Putamen (tissue), 1 donor: ENCODE measurements at places on chromosomes 13 and 19.
A peak's percentile ranks its signal among the peaks of the same experiment; 100 is the strongest.

DNA sequence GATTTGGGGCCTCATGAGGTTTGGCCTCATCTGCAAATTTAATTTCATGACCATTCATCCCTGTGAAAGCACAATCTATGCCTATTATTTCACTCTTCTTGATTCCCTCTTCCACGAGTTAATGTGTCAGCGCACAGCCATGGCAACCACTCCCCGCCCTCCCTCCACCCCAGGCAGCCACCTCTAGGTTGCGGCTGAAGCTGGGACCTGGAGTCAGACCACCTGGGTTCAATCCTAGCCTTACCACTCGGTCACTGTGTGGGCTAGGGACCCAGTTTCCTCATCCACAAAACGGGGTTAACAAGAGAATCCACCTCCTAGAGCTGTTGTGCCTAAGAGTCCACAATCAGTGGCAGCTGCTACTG, 9.8 kb downstream of the CHST8 start:
- DNase-seq: no peak

GRCh38 chr13:37868691-37869505, 674 bp downstream of the TRPC4 start:
- DNase-seq: no peak

GRCh38 chr13:96533408-96533807, 443.5 kb downstream of the HS6ST3 start:
- DNase-seq: no peak

DNA sequence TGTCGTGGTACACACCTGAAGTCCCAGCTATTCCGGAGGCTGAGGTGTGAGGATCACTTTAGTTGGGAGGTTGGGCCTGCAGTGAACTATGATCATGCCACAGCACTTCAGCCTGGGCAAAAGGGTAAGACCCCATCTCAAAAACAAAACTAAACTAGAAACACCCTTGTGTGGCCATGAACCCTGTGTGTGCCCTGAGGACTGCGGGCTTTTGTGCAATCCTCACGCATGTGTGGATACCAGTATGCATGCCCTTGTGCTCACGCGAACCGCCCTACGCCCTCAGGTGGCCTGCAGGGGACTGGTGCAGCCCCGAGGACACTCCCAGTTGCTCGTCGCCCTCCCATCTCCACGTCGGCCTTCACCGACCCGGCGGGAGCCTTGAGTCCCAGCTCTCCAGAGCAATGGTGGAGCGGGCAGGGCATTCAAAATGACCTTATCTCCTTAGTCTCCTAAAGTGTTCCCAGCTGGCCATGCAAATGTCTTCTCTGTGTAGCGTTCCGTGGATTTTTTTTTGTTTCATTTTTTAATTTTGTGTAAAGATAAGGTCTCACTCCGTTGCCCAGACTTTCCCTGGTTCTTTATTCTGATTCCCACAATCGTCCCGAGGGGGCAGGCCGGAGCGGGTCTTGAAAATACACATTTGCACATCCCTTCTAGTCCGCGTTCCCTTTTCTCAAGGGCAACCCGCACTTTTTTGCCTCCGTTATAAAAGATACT, 868 bp upstream of the EGLN2 start:
- DNase-seq: no peak

DNA sequence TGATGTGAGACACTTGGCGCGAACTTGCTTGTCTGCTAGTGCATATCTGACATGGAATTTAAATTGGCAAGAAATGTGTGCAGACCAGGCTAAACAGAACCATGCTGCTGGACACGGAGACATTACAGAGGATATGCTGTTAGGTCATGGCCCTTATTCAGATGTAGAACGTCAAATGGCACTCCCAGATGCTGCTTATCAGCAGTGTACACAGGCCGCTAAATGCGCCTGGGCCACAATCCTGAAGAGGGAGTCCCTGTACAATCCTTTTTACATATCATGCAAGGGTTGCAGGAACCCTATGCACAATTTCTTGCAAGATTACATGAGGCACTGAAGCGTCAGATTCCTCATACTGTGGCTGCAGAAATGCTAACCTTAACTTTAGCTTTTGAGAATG, 9.3 kb downstream of the ZNF350 start:
- DNase-seq: no peak

DNA sequence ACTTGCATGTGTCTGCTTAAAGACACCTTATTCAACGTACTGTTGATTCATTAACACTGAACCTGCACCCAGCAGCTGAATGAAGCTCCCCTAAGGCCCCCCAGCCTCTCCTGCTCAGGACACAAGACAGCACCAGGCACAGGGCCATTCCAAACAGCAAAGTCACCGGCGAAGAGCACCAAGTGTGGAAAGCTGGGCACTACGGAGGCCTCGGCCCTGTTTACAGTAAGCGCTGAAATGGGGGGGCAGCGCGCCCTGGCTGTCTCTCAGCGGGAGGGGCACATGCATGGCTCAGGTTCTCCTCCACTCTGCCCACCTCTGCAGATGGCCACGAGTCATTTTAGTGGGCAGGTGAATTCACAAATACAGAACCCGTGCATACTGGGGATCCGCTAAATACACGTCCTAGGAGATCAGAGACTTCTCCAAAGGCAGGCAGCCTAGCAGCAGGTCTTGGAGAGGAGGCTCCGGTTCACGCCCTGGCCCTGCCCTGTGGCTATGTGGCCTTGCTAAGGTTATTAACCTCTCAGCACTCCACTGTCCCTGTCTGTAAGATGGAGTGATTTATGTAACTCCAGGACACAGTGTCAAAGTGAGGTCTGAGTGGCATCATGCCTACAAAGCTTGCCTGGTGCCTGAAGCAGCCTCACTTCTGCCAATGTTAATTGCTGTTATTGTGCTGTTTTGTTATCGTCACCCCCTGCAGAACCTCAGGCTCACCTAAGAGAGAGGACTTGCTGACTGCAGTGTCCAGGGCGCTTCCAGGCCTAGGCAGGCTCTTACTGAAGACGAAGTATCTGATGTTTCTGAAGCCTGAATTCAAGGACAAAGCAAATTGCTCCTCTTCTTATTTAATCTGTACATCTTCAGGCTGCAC, 207.4 kb upstream of the SOX1 start:
- DNase-seq: no peak

- no peak for DNase-seq
These were observed 41.2 kb upstream of the USPL1 start for GRCh38 chr13:30576528-30576927.

DNA sequence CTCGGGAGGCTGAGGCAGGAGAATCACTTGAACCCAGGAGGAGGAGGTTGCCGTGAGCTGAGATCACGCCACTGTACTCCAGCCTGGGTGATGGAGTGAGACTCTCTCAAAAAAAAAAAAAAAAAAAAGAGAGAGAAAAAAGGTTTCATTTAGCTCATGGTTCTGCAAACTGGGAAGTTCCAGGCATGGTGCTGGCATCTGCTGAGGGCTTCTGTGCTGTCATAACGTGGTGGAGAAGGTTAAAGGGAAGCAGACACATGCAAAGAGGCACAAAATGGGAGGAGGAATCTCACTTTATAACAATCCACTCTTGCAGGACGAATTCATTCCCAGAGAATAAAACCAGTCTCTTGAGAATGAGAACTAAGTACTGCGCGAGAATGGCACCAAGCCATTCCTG, 34.9 kb upstream of the SIAH3 start:
- no peak for DNase-seq

DNA sequence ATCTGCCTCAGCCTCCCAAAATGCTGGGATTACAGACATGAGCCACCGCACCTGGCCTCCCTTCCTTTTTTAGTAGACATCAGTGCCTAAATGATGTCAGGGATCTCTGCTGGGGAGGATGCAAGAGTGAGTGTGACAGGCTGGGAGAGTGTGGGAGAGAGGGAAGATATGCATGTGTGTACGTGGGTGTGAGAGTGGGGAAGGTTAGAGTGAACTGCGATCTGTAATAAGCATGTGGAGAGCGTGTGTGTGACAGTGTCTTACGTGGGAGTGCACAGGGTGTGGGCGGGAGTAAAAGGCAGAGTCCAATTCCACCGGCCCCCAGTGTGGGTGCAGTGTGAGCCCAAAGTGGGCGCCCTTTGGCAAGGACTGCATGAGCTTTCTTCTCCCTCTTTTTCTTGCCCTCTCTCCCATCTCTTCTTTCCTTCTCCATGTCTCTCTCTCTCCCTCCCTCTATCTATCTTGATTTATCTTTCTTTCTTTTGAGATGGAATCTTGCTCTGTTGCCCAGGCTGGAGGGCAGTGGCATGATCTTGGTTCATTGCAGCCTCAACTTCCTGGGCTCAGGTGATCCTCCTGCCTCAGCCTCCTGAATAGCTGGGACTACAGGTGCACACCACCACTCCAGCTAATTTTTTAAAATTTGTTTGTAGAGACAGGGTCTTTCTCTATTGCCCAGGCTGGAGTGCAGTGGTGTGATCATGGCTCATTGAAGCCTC, 893 bp upstream of the NPHS1 start:
- peak; percentile 78 for DNase-seq

DNA sequence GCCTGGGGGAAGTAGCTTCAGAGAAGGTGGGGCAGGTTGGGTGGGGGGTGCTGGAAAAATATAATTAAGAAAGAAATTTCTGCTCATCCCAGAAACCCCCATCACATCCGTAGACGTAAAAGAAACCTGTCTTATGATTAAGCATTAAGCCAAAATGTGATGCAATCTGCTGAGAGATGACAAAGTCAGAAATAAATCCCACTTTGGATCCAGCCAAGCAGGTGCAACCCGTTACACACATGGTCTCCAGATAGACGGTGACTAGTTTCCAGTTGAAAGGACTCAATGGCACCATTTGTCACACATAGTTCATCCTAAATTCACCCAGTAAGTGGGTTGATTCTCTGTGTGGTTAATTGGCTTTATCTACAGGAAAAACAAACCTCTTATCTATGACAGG, 34.1 kb downstream of the PSG5 start:
- DNase-seq: no peak

DNA sequence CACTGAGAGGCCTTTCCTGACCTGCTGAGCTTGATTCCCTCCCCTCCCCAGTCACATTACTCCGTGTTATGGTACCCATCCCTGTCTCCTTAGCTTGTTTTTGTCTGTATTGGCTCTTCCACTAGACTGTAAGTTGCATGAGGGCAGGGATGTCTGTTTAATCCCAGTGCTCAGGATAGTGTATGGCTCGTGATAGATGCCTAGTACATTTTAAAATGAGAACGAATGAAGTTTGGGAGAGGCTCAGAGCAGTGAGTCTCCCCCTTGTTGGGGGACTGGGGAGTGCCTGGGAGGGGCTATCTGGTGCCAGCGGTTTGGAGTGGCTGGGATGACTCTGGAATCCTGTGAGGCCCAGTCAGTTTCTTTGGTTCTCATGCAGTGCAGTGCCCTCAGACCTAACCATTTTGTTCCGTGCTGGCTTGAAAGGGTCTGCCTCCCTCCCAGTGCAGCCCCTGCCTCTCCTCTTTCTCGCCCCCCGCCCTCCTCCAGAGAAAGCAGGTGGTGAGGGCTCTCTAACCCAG, 35.5 kb downstream of the ACTN4 start:
- no peak for DNase-seq

GRCh38 chr19:6750062-6750461, 10.6 kb downstream of the TRIP10 start:
- DNase-seq: no peak

DNA sequence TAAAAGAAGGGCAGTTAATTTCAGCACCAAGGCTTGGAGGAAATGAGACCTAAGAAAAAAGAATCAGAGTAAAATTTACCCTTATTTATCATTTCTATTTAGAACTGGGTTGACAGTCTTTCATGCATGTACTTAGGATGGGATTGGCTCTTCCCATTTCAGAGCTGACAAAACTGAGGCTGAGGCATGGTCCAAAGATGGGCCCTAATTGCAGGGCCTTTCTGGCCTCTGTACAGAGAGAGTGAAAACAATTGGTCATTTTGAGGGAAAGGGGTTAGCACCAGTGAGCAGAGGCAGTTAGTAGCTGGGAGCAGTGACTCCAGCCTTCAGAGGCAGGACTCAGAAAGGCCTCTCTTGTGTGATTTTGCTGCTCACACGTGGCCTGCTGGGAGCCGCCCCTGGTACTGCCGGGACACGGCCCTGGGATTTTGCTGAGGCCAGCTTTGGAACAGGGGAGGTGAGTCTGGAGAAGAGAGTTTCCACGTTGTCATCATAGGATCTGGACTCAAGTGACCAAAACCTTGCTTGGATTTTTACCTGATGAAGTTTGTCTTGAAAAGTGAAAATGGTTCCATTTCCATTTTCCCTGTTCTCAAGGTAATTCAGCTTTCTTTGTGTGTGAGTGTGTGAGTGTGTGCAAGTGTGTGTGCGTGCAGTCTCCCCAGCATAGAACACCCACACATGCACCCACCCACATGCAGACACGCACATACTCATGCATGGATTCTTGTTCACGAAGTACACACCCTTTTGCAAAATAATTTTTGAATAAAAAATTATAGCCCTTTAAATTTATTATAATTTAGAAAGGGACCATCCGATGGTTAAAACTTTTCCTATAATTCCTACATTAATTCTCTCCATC, at the start of gene ZNF536:
TSS of gene ZNF536 (plus strand) at position 425 of the 865 bp plus-strand sequence. CDS start 71,179 bp downstream, outside the sequence.
- peak; percentile 92 for DNase-seq

GRCh38 chr19:32537580-32537979, 43.4 kb upstream of the PDCD5 start:
- DNase-seq: no peak

DNA sequence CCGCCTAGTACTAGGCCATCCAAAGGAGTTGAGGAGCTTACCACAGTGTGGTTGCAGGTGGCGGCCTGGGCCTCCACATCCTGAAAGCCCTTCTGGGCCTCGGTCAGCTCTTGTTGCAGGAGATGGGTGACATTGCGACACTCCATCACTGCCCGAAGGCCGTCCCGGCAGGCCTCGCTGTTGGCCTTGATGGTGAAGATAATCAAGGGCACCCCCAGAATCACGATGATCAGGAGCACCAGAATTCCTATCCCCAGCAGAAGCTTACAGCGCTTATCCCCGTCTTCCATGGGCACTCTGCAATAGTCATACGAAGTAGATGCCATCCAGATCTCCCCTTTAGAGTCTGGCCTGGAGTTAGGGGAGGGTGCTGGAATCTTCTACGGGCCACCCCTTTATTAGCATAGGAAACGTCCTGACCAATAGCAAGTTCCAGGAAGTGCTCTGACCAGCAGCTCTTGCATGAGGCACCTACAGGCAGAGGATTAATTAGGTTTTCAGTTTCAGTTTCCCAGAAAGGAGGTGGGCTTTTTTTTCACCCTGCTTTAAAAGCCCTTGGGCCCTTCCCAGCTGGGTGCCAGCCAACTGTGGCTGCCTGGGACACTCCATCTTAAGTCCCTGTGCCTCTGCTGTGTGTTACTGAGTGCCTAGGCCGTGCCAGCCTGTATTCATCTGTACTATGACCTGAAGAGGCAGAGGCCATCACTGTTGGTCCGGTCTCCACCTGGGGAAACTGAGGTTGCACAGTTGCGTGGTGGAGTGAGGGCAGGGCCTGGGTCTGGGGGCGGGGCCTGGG, at the start of gene BST2:
TSS of gene BST2 (minus strand) at position 381 of the 796 bp plus-strand sequence. CDS start at position 326, 55 bp downstream.
- DNase-seq: peak; percentile 62

- DNase-seq: no peak
These were observed 67.8 kb downstream of the SACS start for GRCh38 chr13:23365652-23366051.
